Ascending aorta (tissue), 2 donors: ENCODE measurements at places on chromosomes 5 and 9.

GRCh38 chr5:99378443-99378842 lies 449.6 kb upstream of the CHD1 start:
- no peak for DNase-seq

GRCh38 chr5:140883927-140884697 lies 2.2 kb downstream of the PCDHA13 start:
- DNase-seq: no peak

GRCh38 chr5:1501372-1502045 lies 22.3 kb downstream of the LPCAT1 start:
- DNase-seq: no peak

DNA sequence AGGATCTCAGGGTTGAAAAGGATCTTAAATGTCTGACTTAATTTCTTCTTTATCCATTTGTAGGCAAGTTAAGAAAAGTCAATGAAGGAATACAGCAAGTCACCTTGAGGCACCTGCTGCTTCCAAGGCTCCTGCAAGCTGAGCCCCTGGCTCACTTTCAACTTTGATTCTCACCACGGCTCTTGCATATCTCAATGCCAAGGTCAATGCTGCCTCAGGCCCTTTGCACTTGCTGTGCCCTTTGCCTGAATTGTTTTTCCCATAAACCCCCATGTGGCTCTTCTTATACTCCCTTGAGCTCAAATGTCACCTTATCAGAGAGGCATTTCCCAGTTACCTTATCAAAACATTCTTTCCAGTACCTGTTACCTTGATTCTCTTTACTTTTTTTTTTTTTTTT lies 144.3 kb upstream of the RAPGEF1 start:
- DNase-seq: no peak

DNA sequence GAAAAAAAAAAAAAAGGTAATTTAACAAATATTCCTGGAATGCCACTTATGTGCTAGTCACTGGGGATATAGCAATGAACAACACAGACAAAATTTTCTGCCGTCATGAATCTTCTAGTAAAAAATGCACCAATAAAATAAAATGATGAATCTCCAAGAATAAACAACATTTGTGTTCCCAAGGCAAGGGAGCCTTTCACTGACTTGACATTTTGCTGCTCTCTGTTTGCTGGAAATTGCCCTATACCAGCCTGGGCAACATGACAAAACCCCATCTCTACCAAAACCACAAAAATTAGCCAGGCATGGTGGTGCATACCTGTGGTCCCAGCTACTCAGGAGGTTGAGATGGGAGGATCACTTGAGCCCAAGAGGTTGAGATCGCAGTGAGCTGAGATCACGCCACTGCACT lies 64.5 kb upstream of the ERBIN start:
- no peak for DNase-seq

DNA sequence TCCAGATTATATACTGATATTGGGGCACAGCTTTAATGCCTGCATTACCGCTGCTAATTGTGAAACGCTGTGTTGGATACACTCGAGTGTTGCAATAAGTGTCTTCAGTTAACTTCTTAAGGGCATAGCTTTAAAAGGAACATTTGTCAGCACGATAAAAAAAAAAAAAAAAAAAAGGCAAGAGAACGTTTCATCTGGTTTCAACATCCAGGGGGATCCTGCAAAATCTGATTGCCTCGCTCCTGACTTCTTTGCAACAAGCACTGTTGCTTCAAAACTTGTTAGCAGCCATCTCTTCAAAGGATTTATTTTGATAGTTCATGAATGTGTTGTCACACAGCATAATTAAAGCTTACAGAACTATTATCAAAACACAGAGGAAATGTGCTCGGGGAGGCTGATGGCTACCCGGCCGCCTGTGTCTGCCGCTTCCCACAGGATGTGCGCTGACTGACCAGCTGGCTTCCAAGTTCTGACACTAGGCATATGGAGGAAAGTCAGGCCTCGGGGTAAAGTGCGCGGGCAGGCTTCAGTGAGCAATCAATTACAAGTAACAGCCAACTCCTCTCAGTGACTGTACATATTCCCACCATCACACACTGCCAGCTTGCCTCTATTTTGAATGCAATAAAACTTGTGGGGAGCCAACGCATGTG lies 77.7 kb downstream of the EBF1 start:
- DNase-seq: peak; percentile 73

GRCh38 chr9:108783731-108784495 lies 71.9 kb downstream of the ACTL7B start:
- DNase-seq: no peak
